Hematopoietic multipotent progenitor cell treated with erythropoietin and hydrocortisone succinate and interleukin-3 and kit ligand, for 15 days (in vitro differentiated cells): ENCODE measurements at places on chromosomes 12 and 14.

- no peak for DNase-seq
Observed at GRCh38 chr12:112401903-112402498, 7.4 kb downstream of the RPL6 start.

DNA sequence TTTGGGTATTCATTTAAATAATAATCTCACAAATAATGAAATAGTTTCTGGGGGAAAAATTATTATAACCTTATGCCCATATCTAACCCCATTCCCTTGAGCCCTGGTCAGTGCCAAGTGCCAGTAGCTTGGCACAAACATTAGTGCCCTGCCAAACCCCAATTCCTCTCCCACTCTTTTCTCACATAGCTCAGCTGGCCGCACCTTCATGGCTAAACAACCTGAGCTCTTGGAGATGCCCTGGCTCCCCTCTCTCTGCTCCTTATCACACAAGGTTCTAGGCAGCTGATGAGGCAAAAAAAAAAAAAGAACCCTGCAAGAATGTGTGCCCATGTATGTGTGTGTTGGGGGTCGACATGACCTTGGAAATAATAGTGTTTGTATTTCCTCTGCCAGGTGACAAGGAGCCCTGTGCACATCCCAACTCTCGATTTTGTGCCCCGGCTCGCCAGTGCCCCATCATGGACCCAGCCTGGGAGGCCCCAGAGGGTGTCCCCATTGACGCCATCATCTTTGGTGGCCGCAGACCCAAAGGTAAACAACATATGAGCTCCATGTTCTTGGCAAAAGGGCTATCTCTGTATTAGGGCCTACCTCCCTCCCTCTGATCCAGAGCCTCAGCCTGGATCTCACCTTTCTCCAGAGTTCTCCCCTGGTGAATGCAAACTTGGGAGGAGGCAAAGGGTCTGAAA lies 8.4 kb downstream of the PCK2 start:
- no peak for DNase-seq

DNA sequence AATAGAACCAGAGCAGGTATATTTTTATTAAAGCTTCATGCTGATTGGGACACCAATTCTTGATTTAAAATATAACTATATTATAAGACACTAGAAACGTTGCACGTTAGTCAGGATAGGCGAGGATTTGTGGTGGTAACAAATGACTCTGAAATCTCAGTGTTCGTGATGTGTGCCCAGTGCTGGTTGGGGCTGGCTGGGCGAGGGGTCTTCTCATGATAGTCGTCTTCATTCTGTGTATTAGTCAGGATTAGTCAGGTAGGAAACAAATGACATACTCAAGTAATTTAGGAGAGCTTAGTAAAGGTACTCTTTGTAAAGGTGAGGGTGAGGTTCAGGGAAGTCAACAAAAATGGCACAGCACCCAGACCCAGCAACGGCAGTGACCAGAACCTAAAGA lies 73.9 kb upstream of the HIF1A start:
- DNase-seq, result no peak

DNA sequence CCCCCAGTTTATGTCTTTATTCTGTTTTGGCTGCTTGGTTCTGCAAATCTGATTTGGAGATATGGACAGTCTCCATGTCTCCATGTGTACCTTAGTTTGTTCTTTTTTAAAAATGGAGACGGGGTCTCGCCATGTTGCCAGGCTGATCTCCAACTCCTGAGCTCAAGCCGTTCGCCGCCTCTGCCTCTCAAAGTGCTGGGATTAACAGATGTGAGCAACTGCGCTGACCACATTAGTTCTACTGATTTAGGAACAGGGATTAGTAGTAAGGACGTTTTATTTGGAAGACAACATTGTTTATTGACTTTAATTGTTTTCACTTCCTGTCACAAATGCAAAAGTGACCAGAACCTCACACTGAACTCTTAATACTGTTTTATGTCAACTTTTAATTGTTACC lies 14.7 kb downstream of the AEBP2 start:
- no peak for DNase-seq

- no peak for DNase-seq
Observed at GRCh38 chr12:109258607-109259544, 50.2 kb downstream of the FOXN4 start.

DNA sequence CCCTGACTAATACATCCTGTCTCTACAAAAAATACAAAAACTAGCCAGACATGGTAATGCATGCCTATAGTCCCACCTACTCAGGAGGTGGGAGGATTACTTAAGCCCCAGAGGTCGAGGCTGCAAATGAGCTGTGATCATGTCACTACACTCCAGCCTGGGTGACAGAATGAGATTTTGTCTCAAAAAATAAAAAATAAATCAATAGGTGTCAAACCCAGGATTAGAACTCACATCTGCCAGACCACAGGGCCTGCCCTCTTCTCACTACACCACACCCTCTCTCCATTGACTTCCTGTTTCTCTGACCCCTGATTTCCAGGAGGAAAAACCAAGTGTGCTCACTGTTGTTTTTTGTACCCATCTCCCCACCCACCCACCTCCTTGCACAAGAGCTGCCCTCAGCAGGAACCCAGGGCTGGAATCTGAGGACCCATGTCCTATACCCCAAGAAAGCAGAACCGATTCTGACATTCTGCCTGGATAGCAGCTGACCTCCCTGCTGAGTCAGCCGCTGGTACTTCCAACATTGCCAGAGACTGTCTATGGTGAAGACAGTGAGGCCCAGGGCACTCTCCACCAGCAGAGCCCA lies 6.2 kb downstream of the CMKLR1 start:
- DNase-seq, result no peak

- peak; percentile 73 for DNase-seq
Observed at GRCh38 chr14:22887260-22887989, 4.4 kb downstream of the REM2 start.

DNA sequence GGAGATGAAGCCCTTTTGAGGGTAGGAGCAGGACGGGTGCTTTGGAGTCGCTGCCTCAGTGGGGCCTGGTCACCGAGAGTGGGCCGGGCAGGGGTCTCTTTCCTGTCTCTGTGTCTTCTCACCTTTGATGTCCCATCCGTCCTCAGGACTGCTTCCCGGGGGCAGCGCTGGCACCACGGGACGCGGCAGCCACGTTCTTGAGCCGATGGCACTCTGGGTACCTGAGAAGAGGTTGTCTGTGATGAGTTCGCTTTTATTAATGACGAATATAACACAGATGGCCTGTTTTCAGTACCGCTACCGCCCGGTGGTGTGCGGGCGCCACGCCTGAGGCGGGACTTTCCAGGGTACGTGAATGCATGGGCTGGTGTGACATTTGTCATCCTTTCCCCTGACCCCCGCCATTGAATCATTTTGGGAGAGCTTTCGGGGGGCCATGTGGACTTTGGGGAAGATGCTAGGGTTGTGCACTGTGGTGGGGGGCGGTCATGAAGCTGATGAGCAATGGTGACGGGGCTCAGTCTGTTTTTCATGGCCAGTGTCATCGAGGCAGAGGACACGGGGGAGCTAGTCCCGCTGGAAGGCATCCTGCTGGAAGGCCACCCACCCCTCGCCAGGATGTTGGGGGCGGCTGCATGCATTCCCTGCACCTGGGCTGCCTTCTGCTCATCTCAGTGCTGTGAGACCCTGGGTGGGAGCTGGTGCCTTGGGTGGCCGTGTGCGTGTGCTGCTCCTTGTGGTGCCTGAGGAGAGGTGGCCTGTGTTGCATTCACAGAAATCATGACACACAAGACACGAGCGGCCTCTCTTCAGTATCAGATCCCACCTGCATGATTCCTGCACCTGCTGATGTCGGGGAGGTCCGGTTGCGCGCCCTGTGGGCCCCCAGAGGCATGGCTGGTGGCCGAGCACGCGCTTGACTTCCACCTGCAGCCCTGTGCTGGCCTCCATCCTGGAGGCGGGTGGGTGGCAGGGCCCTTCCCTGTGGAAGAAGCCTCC lies 162.5 kb upstream of the RTL1 start:
- DNase-seq, result no peak

DNA sequence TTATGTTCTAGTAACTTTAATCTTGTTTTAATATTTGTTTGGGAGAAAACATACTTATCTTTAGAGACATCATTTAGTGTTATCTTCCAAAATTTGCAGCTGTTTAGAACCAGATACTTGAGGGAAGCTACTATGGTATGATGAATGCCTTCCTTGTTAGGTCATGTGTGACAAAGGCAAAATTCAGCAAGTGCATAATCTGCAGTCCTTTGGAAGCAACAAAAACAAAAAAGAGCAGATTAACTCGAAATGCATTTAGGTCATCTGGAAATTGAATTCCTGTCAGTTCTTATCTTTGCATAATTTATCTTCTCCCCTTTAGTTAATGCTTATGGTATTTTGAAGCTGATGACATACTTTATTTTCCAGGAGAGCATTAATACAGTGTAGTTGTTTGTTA lies 3.5 kb downstream of the FBXO34 start:
- peak; percentile 49 for DNase-seq

GRCh38 chr14:100769035-100769939 lies 42.6 kb downstream of the DLK1 start:
- no peak for DNase-seq

DNA sequence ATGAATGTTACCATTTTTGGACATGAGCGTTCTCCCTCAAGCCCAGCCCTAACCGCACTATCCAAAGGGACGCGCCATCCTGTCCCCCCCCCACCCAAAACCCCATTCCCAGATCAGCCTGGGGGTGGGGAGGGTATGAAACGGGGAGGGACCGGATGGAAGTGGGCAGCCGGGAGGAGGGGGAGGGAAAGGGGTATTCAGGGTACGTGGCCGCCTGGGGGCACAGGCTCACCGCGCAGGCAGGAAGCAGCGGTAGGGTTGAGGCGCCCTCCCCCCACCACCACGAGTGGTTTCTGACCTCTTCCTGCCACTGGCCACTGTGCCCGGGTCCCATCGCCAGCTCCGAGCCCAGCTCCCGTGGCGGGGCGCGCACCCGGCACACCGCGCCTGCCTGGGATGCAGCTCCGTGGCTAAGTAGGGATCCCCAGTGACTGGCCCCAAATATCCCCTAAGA lies 1.4 kb downstream of the ACTN1 start:
- no peak for DNase-seq

- DNase-seq, result no peak
Observed at GRCh38 chr14:72308967-72309485, 376.8 kb downstream of the RGS6 start.

DNA sequence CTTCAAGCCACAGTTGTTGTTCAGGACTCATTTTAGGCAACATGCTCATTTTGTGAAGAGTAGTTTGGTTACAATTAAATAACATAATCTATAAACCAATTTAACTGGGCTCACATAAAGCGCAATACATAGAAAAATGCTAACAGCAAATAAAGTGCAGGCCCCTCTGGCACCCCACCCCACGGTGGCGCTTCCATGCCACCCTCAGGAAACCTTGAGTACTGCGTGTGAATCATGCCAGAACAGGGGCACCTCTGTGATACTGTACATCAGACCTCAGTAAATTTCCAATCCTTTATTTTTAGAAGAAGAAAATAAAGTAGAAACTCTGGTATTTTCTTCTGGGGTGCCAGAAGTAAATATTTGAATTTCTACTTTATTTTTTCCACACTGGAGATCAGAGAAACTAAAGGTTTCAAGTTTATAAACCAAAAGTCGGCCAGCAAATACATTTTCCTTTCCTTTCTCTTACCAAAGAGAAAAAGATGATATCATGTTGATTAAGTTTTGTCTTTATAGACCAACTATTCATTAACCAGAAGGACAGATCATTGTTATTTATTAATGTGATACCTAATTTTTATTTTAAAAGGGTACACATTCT lies 316.8 kb downstream of the PAWR start:
- no peak for DNase-seq

DNA sequence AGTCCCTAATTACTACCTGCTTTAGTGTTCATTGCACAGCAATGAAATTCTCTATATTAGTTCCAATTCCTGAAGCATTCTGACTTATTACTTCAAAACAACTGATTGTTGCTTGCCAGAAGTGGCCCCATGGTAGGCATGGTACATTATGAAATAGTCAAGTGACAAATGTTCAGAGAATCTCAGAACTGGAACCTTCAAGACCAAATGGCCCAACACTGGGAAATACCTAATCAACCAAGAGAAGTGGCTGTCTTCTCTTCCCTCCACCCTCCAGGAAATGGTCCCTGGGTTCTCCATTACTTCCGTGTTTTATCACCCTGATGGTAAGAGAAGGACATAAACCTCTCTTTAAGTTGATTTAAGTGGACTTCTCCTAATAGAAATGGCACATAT lies 49.9 kb downstream of the ITPR2 start:
- DNase-seq, result no peak

GRCh38 chr12:10052193-10052913 lies 21.9 kb downstream of the CLEC9A start:
- DNase-seq, result no peak

DNA sequence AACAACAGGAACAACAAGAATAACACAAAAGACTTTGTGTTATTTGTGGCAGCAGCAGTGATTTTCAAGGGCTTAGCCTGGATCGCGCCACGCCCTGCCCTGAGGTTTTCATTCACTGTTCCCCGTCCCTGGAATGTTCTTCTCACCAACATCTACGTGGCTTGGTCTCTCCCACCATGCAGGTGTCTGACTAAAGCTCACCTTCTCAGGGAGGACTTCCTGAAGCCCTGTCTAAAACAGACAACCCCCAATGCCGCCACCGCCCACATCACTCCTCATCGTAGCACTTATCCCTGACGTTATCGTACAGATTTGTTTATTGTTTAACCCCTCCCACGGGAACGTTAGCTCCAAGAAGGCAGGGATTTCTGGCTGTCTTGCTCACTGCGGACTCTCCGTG lies 40.4 kb downstream of the P2RX4 start:
- no peak for DNase-seq

GRCh38 chr12:65695113-65695865 lies 129.0 kb upstream of the HMGA2 start:
- no peak for DNase-seq

DNA sequence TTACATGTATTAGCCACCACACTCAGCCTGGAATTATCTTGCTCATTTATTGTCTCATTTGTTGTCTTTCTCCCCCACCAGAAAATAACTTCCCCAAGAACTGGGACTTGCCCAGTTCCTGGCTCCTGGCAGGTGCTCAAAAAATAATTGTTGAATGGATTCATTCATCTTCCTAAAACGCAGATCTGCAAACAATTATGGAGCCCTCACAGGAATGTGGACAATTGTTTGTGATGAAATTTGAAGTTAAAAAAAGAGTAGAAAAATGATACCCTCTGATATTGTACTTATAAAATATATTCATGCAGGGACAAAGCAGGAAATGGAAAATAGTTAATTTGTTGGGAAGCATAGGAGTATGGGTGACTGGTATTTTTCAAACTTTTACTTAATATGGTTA lies 60.7 kb upstream of the MAP1LC3B2 start:
- no peak for DNase-seq

DNA sequence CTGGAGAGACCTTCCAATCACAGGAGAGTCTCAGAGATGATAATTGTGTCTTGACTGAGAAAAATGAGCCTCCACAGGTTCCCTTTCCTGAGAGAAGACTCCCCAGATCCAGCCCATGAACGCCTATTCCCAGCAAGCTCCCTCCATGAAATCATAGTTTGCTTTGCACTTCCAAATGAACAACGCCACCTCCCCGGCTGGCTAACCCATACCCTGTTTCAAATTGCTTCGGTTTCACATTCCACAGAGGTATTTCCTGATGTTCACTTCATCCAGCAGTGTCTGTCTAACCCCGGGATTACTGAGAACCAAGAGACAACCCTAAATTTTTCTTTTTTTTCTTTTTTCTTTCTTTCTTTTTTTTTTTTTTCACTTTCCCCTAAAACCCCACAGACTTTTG lies 124.1 kb upstream of the RFLNA start:
- no peak for DNase-seq

GRCh38 chr12:14886271-14886670 lies 617 bp upstream of the MGP start:
- no peak for DNase-seq
